ENCODE measurements at places on chromosomes 16 and 17.
A peak's percentile ranks its signal among the peaks of the same experiment; 100 is the strongest.

GRCh38 chr16:74651841-74652240 is 14.8 kb downstream of the RFWD3 start:
- DNase-seq = no peak

GRCh38 chr17:42980274-42980765 is at the start of gene RUNDC1:
RUNDC1 (plus strand) TSS chr17:42980565; CDS start chr17:42980577, 12 bp downstream.
- DNase-seq = peak; percentile 59

- no peak for DNase-seq
Observed at GRCh38 chr17:64492481-64493109, 4.3 kb downstream of the POLG2 start.

GRCh38 chr17:67496286-67496685 is 119.2 kb downstream of the PITPNC1 start:
- DNase-seq = no peak

GRCh38 chr17:2724784-2725164 is 13.2 kb upstream of the CLUH start:
- DNase-seq = no peak

DNA sequence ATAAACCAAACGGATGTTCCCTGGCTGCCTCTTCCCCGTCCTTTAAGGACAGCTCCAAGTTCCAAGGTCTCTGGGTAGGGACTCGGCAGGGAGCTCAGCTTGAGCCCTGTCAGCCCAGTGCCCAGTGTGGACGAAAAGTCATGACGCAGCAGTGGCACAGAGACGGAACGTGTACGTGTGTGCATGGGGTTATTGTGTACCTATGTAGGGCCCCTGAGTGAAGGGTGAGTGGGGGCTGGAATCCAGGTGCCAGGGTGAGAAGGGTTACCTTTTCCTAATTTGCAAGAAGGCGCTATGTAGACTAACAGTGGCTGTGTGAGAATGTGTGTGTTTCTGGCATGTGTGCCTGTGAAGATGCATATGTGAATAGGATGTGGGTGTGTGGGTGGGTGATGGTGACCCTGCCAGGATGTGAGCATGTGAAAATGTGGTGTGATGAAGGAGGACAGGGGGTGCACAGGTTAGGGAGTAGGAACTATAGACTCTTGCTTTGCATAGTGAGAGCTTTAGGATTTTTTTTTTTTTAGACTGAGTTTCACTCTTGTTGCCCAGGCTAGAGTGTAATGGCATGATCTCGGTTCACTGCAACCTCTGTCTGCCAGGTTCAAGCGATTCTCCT is 6.0 kb downstream of the SCN4A start:
- DNase-seq = no peak

DNA sequence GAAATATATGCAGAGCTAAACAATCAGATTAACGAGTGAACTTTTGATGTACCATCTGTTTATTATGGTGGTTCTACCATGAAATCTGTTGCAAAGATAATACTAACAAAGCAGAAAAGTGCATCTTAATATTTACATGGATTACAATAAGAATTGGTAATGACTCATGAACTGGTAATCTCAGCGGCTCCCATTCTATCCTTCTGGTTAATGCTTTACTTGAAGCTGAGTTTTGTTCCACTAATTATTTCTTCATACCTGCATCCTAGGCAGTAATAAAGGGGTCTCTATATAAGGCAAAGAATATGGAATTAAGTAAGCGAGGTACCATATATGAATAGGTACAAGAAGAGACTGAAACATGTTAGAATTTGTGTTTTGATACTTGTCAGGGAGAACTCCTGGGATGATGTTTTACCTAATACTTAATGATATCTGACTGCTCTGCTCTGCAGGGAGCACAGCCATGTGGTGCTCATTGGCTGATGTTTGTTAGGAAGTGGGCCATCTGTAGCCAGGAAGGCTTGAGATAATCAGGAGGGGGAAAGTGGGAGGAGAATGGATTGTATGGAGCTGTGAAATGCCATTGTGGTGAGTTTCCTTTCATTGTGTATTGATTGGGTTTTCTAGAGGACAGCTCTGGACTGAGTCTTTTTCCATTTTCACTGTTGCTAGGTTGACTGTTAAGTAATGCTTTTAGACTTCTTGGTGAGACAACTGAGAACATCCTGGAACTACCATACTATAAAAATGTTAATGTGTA is 52.6 kb downstream of the MAP2K6 start:
- DNase-seq = peak; percentile 70
